Ascending aorta (tissue), 2 donors: ENCODE measurements at places on chromosomes 13 and 19. TPM values are rescaled to one million over a fixed set of nuclear protein-coding genes. Genes with fewer than 3 reads are reported as not detected.

Gene IL17D
- total RNA-seq: not detected

Gene PSG3
- not detected for total RNA-seq

Gene ZNF865
- total RNA-seq: 22.0 TPM

Gene NMRK2
- not detected for total RNA-seq

- H3K4me1 ChIP-seq: no peaks in the 10 kb centered on the region
- no peaks in the 10 kb centered on the region for H3K27me3 ChIP-seq
- no peak overlapping the region for H3K4me3 ChIP-seq
- no peak overlapping the region for H3K27ac ChIP-seq
- no peaks in the 10 kb centered on the region for H3K36me3 ChIP-seq
Observed at GRCh38 chr19:53903055-53903680, 5.9 kb upstream of the CACNG7 start.

GRCh38 chr13:78780708-78781107 is 121.8 kb upstream of the OBI1 start:
- no peaks in the 10 kb centered on the region for H3K36me3 ChIP-seq
- no peaks in the 10 kb centered on the region for H3K27me3 ChIP-seq
- H3K27ac ChIP-seq: no peak overlapping the region
- no peaks in the 10 kb centered on the region for H3K4me1 ChIP-seq
- H3K4me3 ChIP-seq: no peak overlapping the region

DNA sequence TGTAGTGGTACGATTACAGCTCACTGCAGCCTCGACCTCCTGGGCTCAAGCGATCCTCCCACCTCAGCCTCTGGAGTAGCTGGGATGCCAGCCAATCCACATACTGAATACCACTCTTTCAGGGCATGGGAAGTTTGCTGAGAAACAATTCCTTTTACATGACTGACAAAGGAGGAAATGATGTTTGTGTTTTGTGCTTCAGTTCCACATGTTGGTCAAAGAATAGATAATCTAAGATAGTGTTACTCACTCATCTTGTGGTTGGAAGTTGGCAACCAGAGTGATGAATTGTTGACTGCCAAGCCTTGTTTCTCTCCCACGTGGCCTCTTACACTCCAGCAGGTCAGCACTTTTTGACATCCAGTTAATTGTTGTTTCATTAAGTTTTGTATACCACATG is 7.6 kb downstream of the MBD3L2B start:
- H3K4me1 ChIP-seq: no peaks in the 10 kb centered on the region
- H3K4me3 ChIP-seq: no peak overlapping the region

GRCh38 chr19:13006431-13007281 is 11.4 kb downstream of the NFIX start:
- H3K4me1 ChIP-seq: peaks cover 79% of the 10 kb centered on the region
- no peak overlapping the region for H3K4me3 ChIP-seq
- H3K36me3 ChIP-seq: peaks cover 7% of the 10 kb centered on the region
- peak; percentile 80 for DNase-seq
- H3K27me3 ChIP-seq: no peaks in the 10 kb centered on the region

- no peak for DNase-seq
- peaks cover 3% of the 10 kb centered on the region for H3K4me1 ChIP-seq
- no peaks in the 10 kb centered on the region for H3K36me3 ChIP-seq
- H3K27me3 ChIP-seq: no peaks in the 10 kb centered on the region
Observed at GRCh38 chr19:51330366-51330765, 11.6 kb downstream of the VSIG10L start.

Gene C19orf44
- 5.1 TPM for total RNA-seq

DNA sequence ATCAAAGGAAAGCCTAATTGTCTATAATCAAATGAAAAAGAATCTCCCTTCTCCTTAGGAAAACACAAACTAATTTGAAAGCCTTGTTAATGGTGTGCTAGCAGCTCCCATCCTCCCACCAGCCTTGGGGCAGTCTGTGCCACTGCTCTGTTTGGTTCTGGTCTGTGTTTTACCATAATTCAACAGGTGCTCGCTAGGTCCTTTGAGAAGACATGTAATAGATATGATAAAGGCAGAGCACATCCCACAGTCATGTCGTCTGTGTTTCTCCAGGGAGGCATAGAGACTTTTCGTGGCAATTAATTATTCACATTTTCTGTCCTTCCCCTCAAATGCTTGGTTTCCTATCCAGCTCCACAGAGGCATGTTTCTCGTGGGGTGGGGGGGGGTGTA is 23.8 kb downstream of the FAM124A start:
- no peak overlapping the region for H3K27ac ChIP-seq
- H3K36me3 ChIP-seq: no peaks in the 10 kb centered on the region
- H3K27me3 ChIP-seq: no peaks in the 10 kb centered on the region
- H3K4me1 ChIP-seq: peaks cover 8% of the 10 kb centered on the region
- H3K4me3 ChIP-seq: no peak overlapping the region
- DNase-seq: no peak

- H3K27ac ChIP-seq: no peak overlapping the region
- H3K36me3 ChIP-seq: no peaks in the 10 kb centered on the region
- H3K4me3 ChIP-seq: no peak overlapping the region
- no peak for DNase-seq
Observed at GRCh38 chr13:38213314-38213713, 136.3 kb upstream of the UFM1 start.

DNA sequence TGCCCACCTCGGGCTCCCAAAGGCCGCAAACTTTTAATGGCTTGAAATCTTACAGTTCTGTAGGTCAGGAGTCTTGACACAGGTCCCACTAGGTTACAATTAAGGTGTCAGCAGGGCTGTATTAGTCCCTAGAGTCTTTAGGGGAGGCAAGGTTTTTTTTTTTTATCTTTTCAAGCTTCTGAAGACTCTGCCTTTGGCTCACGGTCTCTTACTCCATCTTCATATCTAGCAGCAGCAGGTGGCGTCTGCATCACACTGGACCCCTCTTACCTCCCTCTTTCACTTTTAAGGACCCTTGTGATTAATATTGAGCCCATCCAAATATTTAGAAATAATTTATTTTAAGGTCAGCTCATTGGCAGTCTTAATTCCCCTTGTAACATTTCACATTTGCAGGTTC is 11.6 kb downstream of the MIR17HG start:
- H3K27ac ChIP-seq: no peak overlapping the region
- peak overlapping the region; percentile 7 for H3K4me3 ChIP-seq
- no peaks in the 10 kb centered on the region for H3K36me3 ChIP-seq
- H3K4me1 ChIP-seq: peaks cover 3% of the 10 kb centered on the region
- DNase-seq: no peak

DNA sequence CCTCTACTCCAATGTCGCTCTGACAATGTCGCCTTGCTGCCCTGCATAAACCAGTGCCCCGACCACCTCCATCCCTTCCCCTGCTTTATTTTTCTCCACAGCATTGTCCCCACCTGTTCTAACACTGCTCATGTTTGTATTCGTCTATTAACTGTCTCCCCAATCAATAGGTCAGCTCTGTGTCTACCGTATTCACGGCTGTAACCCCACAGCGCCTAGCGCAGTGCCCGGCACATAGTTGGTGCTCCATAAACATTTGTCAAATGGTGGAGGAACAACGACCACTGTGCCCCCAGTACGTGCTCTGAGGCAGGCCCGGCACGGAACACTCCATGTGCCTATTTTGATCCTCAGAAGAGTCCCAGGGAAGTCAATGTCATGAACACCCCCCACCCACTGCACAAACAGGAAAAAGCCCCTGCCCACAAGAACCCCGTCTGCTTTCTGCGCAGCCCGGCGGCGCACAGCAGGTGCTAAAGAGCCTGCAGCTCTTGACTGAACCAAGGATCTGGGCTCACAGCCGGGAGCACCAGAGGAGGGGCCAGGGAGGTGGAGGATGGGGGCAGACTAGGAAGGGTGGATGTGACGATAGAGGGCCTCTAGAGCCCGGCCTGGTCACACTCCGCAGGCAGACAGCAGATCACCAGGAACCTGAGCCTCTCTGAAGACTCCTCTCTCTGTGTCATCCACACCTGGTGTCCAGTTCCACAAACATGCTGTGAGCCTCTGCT is 1.8 kb upstream of the CEACAM16 start:
- no peak for DNase-seq
- H3K4me1 ChIP-seq: no peaks in the 10 kb centered on the region
- no peak overlapping the region for H3K4me3 ChIP-seq
- H3K36me3 ChIP-seq: no peaks in the 10 kb centered on the region

DNA sequence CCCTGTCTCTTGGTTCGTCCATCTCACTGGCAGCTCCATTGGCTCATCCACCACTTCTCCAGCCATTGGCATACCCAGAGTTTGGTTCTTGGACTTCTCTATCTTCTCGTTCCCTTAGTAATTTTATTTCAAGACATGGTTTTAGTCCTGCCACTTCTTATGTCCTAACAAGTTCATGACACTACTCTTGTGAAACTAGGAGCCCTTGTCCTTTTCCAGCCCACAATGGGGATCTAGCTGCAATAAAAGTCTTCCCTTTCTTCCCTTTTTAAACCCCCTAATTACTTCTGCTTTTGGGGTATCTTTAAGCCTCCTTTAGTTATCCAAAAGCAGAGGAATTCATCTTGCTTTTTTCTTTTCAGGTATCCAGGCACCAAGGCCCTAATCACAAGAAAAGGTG is 2.9 kb upstream of the RCBTB2 start:
- H3K4me3 ChIP-seq: no peak overlapping the region
- no peak overlapping the region for H3K27ac ChIP-seq
- no peaks in the 10 kb centered on the region for H3K27me3 ChIP-seq
- no peaks in the 10 kb centered on the region for H3K36me3 ChIP-seq
- H3K4me1 ChIP-seq: no peaks in the 10 kb centered on the region

Gene C5AR2
- total RNA-seq: 18.3 TPM

Gene PTPRH
- 0.64 TPM for total RNA-seq

- no peak for DNase-seq
- no peaks in the 10 kb centered on the region for H3K27me3 ChIP-seq
Observed at GRCh38 chr13:108996430-108996829, 367.0 kb downstream of the MYO16 start.

- H3K36me3 ChIP-seq: no peaks in the 10 kb centered on the region
- H3K4me1 ChIP-seq: peaks cover 7% of the 10 kb centered on the region
- H3K4me3 ChIP-seq: no peak overlapping the region
- no peak overlapping the region for H3K27ac ChIP-seq
Observed at GRCh38 chr13:30850204-30850866, 55.7 kb upstream of the MEDAG start.

- H3K4me3 ChIP-seq: peak overlapping the region; percentile 97
- H3K27me3 ChIP-seq: no peaks in the 10 kb centered on the region
Observed at GRCh38 chr19:632579-633067, 714 bp downstream of the POLRMT start.

Gene ZNF66
- 0.32 TPM for total RNA-seq

Gene NR2F6
- 181 TPM for total RNA-seq

DNA sequence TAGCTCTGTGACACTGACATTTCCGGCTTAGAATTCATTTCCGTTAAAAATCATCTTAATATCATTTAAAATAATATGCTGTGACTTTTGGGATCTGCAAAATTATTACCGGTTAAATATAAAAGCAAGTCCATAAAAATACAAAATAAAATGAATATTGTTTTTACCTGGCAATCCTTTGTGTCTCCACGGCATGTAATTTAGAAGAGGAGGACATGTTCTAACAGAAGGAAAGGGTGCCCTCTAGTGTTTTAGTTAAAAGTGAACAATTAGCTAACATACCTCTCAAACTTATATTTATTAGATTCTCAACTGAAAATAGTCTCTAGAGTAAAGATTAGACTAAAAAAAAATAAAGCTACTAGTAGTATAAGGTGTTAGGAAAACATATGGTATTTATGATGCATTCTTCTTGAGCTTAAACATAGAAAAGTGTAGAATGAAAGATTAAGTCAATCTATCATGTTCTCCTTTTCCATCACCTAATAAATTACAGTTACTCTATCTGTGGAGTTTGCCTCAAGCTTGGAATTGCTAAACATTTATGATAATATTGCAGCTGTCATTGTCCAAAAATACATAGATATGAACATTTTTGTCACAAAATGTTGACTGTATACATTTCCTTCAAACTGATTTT is 676.7 kb upstream of the SPRY2 start:
- no peaks in the 10 kb centered on the region for H3K36me3 ChIP-seq
- no peak overlapping the region for H3K4me3 ChIP-seq
- no peaks in the 10 kb centered on the region for H3K27me3 ChIP-seq
- no peaks in the 10 kb centered on the region for H3K4me1 ChIP-seq
- DNase-seq: no peak

Gene POLR1G
- 3.7 TPM for total RNA-seq

DNA sequence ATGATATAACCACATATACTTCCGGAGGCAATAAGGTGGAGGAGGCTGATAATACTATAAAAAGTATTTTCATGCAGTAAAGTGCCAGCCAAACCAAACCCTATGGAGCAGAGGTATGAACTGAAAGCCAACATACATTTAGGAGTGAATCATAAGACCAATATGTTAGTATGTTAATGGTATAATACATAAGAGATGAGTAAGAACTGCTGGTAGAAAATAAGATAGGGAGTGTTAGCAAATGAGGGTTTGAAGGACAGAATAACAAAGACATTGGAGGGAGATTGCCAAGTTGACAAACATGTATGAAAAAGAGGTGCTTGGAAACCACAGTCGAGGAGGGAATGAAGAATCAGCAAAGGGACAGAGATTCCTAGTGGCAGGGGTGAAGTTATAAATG is 10.8 kb downstream of the ENOX1 start:
- H3K4me3 ChIP-seq: no peak overlapping the region
- no peaks in the 10 kb centered on the region for H3K36me3 ChIP-seq
- no peaks in the 10 kb centered on the region for H3K4me1 ChIP-seq

DNA sequence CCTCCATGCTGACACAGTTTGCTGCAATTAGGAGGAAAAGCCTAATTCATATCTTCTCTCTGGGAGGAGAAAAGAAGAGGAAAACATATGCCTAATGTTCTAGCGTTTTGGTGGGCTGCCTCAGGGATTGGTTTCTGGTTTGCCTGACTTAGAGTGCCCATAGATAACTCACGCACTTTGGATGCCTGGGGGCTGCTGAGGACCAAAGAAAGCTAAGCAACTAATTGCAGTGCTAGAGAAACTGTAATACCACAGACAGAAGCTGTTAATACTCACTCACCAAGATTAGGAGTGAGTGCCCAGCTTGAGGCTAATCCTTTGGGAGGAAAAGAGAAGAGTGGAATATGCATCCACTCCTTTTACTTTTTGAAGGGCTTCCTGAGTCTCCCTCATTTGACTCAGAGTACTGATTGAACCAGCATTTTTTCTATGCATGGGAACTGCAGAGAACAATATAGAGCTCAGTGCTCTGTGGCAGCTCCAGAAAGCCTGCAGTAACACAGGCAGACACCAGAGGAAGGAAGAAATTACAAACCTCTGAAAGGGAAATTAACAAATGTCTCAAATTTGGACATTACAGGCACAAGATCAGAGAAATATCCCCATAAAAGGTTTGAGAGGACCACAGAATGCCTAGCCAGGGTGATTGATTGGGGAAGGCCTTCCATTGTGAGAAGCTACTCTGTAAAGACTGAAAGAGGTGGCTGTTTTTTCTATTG is 666.4 kb downstream of the OLFM4 start:
- no peak overlapping the region for H3K4me3 ChIP-seq
- H3K27ac ChIP-seq: no peak overlapping the region
- DNase-seq: no peak
- no peaks in the 10 kb centered on the region for H3K27me3 ChIP-seq
- H3K36me3 ChIP-seq: no peaks in the 10 kb centered on the region
- H3K4me1 ChIP-seq: no peaks in the 10 kb centered on the region

DNA sequence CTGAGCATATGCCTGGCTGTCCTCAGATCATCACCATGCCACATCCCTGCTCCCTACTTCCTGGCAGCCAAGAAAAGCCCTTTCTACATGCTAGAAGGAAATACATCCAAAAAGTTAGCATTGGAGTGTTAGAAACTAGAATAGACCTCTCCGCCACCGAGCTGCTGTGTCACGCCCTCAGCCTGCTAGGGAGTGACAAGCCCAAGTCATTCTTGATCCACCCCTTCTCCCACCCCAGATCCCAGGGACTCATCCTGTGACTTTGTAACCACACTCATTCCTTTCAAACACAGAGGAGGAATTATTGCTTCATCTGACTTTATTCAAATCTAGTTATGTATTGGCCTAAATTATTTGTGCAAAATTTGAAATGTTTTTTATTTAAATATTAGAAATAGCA is 45.3 kb downstream of the POLR1D start:
- H3K4me1 ChIP-seq: no peaks in the 10 kb centered on the region
- H3K36me3 ChIP-seq: peaks cover 3% of the 10 kb centered on the region
- H3K27me3 ChIP-seq: no peaks in the 10 kb centered on the region
- H3K27ac ChIP-seq: no peak overlapping the region

Gene ZNF57
- total RNA-seq: 9.8 TPM
